Activated CD4-positive, alpha-beta T cell treated with anti-CD3 and anti-CD28 coated beads, Interleukin-2, amount 10 ng/mL, durations not matched to agents 24 days and 14 days (primary cell): ENCODE measurements at places on chromosomes 2 and 18. TPM values are rescaled to one million over a fixed set of nuclear protein-coding genes. Genes with fewer than 3 reads are reported as not detected.

DNA sequence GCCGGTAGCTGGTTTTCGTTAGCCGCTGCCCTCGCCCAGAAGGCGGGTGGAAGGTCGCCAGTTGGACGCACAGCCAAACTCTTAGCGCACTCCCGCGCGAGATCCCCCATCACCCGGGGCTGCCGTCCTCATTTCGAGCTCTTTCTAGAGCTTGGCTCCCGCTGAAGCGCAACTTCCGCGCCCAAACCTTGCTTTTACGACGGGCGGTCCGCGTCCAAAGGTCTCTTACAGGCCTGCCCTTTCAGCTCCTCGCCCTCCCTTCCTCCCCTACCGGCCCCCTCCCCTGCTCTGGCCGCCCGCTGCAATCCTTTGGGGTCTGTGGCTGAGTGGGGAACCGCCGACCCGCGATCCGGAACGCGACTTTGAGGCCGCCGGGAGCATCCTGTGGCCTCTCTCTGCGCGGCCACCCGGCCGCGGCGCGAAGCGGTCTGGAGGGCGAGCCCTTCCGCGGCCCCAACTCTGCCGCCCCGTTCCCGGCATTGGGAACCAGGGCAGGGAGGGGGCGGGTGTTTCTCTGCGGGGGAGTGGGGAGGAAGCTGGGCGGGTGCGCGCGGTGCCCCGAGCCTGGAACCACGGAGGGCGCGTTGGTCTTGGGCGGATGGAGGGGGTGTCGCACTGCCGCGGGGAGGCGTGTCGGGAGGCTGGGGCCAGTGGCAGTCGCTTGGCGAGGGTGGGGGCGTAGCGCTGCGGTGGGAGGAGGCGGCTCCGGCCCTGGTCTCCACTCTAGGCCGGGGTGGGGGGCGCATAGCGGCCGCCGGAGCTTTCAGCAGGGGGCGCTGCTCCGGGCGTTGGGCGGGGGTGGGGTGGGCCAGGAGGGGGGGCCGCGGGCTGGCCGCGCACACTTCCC is at the start of gene GDF7:
TSS of gene GDF7 (plus strand) at position 841 of the 847 bp plus-strand sequence. CDS start 96 bp downstream, outside the sequence.
- H3K4me3 ChIP-seq, result peak within 1 kb of the TSS; percentile 78
- peak; percentile 75 for DNase-seq
- peaks cover 2% of the 10 kb centered on the region for H3K4me1 ChIP-seq

DNA sequence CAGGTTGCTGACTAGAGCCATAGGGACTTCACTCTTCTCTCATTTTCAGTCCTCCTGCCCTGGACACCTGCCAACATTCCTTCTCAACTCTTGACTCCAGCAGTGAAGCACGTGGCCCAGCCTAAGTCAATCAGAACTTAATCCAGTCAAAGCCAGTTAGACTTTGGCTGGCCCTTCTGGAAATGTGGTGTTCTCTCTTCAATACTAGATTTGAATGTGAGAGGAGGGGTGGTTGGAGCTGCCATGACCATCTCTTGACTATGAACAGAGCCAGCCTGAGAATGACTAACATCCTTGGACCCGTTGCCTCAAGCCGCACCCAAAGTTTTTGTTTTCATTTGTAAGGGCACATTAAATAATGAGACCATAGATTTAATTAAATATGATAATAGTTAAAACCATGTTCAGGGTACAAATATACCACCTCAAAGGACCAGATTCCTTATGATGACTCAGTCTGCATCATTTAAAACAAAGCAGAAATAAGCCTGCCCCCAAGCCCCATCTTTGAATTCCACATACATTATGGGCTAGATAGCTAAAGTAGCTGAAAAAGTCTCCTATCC is 49.7 kb upstream of the RASGRP3 start:
- peaks cover 2% of the 10 kb centered on the region for H3K4me1 ChIP-seq
- DNase-seq, result no peak
- no peaks in the 10 kb centered on the region for H3K36me3 ChIP-seq
- H3K27me3 ChIP-seq, result peaks cover 4% of the 10 kb centered on the region

Gene C2orf72
- 0.63 and 0.66 TPM in 2 replicates for total RNA-seq

DNA sequence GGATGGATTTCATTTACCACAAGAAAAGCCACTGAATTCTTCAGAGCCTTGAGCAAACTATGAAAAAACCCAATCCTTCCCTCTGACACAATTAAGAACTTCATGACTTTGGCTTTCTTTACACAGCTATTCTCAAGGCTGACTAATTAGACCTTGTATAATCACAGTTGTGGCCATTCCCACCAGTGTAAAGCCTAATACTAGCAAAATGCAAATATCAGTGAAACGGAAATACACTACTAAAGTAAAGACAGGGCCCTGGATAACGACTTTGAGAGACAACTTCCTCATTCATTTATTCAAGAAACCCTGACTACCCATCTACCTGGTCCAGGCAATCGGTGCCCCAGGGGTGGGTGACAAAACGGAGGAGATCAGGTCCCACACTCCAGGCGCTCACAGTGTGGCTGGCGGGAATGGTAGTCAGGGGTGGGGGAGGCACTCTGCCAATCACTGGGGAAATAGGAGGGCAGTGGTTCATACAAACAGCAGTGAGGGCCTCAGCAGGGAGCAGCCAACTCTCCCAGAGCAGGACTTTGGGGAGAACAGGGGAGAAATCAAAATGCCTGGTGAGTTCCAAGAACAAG is 28.1 kb downstream of the TMEM163 start:
- H3K36me3 ChIP-seq, result no peaks in the 10 kb centered on the region
- no peak overlapping the region for H3K4me3 ChIP-seq

- H3K4me3 ChIP-seq, result peak overlapping the region; percentile 87
- H3K27ac ChIP-seq, result peak overlapping the region; percentile 80
- peaks cover 13% of the 10 kb centered on the region for H3K4me1 ChIP-seq
- DNase-seq, result no peak
Measured at GRCh38 chr2:9950521-9951271, 797 bp upstream of the GRHL1 start.

- no peak overlapping the region for H3K27ac ChIP-seq
- peaks cover 27% of the 10 kb centered on the region for H3K36me3 ChIP-seq
- peaks cover 36% of the 10 kb centered on the region for H3K27me3 ChIP-seq
- H3K4me1 ChIP-seq, result peaks cover 28% of the 10 kb centered on the region
- DNase-seq, result no peak
Measured at GRCh38 chr2:161412346-161412745, 3.8 kb upstream of the TBR1 start.

Gene MBOAT2
- 5.0 and 5.3 TPM in 2 replicates for total RNA-seq

GRCh38 chr18:79173742-79174141 is 104.5 kb downstream of the ATP9B start:
- no peaks in the 10 kb centered on the region for H3K27me3 ChIP-seq
- H3K36me3 ChIP-seq, result peaks cover 8% of the 10 kb centered on the region
- DNase-seq, result no peak

- no peak overlapping the region for H3K4me3 ChIP-seq
- H3K27me3 ChIP-seq, result no peaks in the 10 kb centered on the region
- DNase-seq, result no peak
- H3K4me1 ChIP-seq, result no peaks in the 10 kb centered on the region
- H3K27ac ChIP-seq, result no peak overlapping the region
- H3K36me3 ChIP-seq, result no peaks in the 10 kb centered on the region
Measured at GRCh38 chr2:1309507-1309906, 103.8 kb upstream of the TPO start.

DNA sequence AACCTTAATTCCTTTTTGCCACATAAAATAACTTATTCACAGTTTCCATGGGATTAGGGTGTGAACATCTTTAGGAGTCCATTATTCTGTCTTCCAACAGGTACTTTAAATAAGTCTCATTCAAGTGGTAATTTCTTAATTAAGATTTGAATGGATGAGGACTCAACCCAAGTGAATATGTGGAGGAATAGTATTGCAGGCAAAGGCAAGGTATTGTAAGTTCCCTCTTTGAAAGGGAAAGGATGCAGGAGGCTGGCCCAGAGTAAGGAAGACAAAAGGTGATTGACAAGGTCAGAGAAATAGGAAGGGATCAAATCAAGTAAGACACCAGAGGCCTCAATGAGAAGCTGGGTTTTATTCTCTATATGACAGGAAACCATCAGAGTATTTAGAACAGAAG is 238.2 kb upstream of the RBMS1 start:
- no peak overlapping the region for H3K27ac ChIP-seq
- H3K4me1 ChIP-seq, result no peaks in the 10 kb centered on the region
- DNase-seq, result no peak
- H3K27me3 ChIP-seq, result peaks cover 12% of the 10 kb centered on the region
- no peaks in the 10 kb centered on the region for H3K36me3 ChIP-seq
- H3K4me3 ChIP-seq, result no peak overlapping the region

Gene R3HDM1
- total RNA-seq, result 65.8 and 78.3 TPM in 2 replicates

Gene TACR1
- total RNA-seq, result not detected in 2 replicates

Gene HYCC2
- total RNA-seq, result 24.4 and 26.2 TPM in 2 replicates

- no peaks in the 10 kb centered on the region for H3K36me3 ChIP-seq
- no peaks in the 10 kb centered on the region for H3K27me3 ChIP-seq
- H3K4me1 ChIP-seq, result no peaks in the 10 kb centered on the region
- H3K27ac ChIP-seq, result no peak overlapping the region
- no peak for DNase-seq
Measured at GRCh38 chr2:239462671-239463506, 62.1 kb upstream of the HDAC4 start.

Gene SLC16A14
- 4.0 and 5.1 TPM in 2 replicates for total RNA-seq

Gene BOLA3
- total RNA-seq, result 100 and 103 TPM in 2 replicates

- peak overlapping the region; percentile 29 for H3K27ac ChIP-seq
- peaks cover 9% of the 10 kb centered on the region for H3K36me3 ChIP-seq
- H3K4me1 ChIP-seq, result peaks cover 32% of the 10 kb centered on the region
Measured at GRCh38 chr2:37713258-37713700, 41.8 kb upstream of the CDC42EP3 start.

GRCh38 chr2:144730711-144731110 is 210.8 kb upstream of the ZEB2 start:
- H3K4me3 ChIP-seq, result no peak overlapping the region
- DNase-seq, result no peak
- H3K27ac ChIP-seq, result no peak overlapping the region
- H3K4me1 ChIP-seq, result no peaks in the 10 kb centered on the region

DNA sequence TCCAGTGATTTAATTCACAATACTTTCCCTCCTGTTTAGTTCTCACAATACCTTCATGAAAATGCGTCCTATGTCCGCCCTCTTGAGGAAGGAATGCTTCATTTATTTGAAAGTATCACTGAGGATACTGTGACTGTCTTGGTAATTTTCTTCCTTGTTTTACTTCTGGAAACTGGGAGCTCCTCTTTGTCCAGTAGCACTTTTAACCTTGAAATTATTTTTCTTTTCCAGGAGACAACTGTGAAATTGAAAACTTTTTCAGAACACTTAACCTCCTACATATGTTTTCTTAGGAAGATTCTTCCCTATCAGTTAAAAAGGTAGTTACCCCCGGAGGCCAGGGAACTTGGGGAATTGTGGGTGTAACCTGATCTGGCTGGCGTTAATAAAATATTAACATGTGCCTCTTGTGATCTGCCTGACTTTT is 58.9 kb upstream of the STON1 start:
- no peaks in the 10 kb centered on the region for H3K27me3 ChIP-seq
- no peak overlapping the region for H3K4me3 ChIP-seq
- H3K27ac ChIP-seq, result no peak overlapping the region
- DNase-seq, result no peak

GRCh38 chr18:46336278-46337111 is 232.3 kb downstream of the HAUS1 start:
- H3K27me3 ChIP-seq, result peaks cover 60% of the 10 kb centered on the region
- peaks cover 2% of the 10 kb centered on the region for H3K36me3 ChIP-seq
- no peak overlapping the region for H3K4me3 ChIP-seq
- no peak overlapping the region for H3K27ac ChIP-seq
- H3K4me1 ChIP-seq, result peaks cover 51% of the 10 kb centered on the region

Gene BOLL
- total RNA-seq, result not detected in 2 replicates

Gene CLIP4
- 23.6 and 24.1 TPM in 2 replicates for total RNA-seq

Gene ST8SIA5
- total RNA-seq, result not detected in 2 replicates

- H3K27me3 ChIP-seq, result no peaks in the 10 kb centered on the region
- H3K4me1 ChIP-seq, result peaks cover 69% of the 10 kb centered on the region
- peaks cover 80% of the 10 kb centered on the region for H3K36me3 ChIP-seq
Measured at GRCh38 chr2:161170958-161171932, 11.0 kb downstream of the TANK start.

Gene TBR1
- total RNA-seq, result 0.16 TPM in 1 of 2 replicates, not detected in the other

Gene RBM44
- total RNA-seq, result 0.42 and 0.57 TPM in 2 replicates

DNA sequence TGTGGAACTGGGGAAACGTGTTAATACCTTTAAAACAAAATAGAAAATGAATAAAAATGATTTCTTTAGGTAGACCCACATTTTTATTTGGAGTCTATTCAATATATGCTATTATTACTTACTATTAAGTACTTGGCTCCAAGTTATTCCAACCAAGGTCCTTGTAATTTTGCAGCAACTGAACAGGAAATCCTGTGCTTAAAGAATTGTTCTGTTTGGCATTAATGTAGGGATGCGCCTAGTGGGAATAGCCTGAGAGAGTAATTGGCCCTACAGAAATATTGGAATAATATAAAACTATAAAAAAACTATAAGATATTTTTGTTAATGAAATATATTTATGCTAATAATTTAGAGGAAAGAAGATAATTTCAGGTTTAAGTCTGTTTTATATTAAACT is 22.9 kb upstream of the ZSWIM2 start:
- no peaks in the 10 kb centered on the region for H3K27me3 ChIP-seq
- no peak overlapping the region for H3K4me3 ChIP-seq
- no peak overlapping the region for H3K27ac ChIP-seq
- no peaks in the 10 kb centered on the region for H3K4me1 ChIP-seq
- no peak for DNase-seq

DNA sequence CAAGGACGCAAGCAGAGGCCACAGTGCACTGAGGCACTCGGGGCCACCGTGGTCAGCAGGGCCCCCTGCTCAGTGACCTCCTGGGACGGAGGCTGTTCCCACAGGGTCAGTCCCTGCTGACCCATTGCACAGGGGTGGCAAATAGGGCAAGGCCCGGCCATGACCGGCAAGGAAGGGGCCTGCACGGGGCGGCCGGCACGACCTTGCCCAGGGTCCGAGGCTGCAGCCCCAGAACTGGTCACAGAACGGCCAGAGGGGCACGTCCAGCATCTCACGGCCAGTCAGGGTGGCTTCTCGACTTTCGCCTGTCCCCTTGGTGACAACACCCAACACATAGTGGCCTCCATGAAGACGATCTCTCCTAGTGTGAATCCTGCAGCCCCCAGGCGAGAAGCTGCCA is 27.6 kb upstream of the OTOS start:
- no peaks in the 10 kb centered on the region for H3K4me1 ChIP-seq
- H3K27me3 ChIP-seq, result peaks cover 2% of the 10 kb centered on the region
- no peak for DNase-seq
- no peak overlapping the region for H3K27ac ChIP-seq

GRCh38 chr2:98924038-98924830 is 11.8 kb downstream of the CRACDL start:
- no peak overlapping the region for H3K27ac ChIP-seq
- no peaks in the 10 kb centered on the region for H3K36me3 ChIP-seq
- H3K4me1 ChIP-seq, result no peaks in the 10 kb centered on the region
- no peak overlapping the region for H3K4me3 ChIP-seq

Gene PPP1R7
- 111 and 113 TPM in 2 replicates for total RNA-seq

Gene FHOD3
- total RNA-seq, result not detected in 2 replicates

Gene C1GALT1C1L
- total RNA-seq, result not detected in 2 replicates
